Stimulated activated CD8-positive, alpha-beta memory T cell treated with anti-CD3 and anti-CD28 coated beads, Interleukin-15, amount 100 ng/mL, for 1 hour (primary cell): ENCODE measurements at places on chromosomes 1 and 21.

DNA sequence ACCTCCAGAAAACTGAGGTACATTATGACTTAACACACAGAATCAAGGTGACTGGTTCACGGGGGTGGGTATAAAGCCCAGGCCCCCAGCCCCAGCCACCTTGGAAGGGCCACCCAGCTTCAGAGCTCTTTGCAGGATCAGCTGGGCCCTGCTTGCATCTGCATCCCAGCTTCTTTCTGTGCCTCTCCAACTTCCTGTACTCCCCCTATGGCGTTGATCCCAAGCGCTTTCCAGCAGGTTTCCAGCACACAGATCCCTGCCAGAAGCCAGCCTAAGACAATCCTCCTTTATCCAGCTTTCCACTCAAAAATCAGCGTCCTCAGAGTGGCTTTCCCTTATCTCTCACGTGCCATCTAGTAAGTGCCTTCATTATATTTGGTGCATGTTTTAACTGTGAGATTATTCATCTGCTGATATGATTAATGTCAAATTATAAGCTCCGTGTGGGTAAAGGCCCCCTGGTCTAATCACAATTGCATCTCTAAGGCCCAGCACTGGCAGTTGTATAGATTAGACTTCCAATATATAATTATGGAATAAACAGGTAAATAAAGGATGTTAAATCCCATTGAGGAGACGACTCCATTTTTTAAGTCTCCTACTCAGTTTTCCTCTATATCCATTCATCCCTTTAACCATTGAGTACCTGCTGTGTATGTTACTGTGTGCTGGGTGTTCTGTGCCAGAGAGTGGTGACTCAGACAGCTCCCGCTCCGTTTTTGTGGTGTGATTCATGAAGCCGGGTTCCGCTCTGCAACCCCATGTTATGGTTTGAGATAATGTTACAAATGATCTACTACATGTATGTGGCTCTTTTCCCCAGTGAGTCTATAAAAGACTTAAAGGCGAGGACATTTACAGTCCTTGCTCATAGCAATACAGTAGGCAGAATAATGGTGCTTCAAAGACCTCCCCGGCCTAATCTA lies 387.6 kb downstream of the PCP4 start:
- no peak for DNase-seq

- DNase-seq: no peak
Measured at GRCh38 chr1:1938613-1939295, 19.7 kb upstream of the TMEM52 start.

DNA sequence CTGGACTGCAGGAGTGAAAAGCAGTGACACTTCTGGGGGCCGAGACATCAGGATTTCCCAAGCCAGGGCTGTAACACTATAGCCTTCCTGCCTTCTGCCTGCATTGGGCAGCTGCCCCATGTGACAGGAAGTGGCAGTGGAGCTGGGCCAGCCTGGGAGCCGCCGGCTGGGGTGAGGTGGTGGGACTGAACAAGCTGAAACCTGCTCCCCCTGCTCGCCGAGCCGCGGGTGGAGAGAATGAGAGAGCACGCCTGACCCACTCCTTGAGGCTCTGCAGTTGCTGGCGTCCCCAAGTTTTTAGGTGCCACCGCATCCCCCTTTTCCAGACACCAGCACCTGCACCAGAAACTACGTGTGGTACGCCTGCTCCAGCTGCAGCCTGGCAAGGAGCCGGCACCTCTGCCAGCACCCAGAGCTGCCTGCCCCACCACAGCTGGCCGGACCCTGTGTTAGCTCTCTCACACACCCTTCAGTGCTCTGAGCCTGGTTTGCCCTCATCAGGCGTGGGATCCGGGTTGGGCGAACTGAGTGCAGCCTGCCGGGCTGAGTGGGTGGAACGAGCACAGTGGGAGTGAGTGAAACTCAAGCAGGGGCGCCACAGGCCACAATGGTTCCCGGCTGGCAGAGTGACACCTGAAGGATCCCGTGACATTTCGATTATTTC lies 119.4 kb downstream of the AKT3 start:
- no peak for DNase-seq

- DNase-seq: no peak
Measured at GRCh38 chr1:57898531-57898930, 474.7 kb upstream of the DAB1 start.

DNA sequence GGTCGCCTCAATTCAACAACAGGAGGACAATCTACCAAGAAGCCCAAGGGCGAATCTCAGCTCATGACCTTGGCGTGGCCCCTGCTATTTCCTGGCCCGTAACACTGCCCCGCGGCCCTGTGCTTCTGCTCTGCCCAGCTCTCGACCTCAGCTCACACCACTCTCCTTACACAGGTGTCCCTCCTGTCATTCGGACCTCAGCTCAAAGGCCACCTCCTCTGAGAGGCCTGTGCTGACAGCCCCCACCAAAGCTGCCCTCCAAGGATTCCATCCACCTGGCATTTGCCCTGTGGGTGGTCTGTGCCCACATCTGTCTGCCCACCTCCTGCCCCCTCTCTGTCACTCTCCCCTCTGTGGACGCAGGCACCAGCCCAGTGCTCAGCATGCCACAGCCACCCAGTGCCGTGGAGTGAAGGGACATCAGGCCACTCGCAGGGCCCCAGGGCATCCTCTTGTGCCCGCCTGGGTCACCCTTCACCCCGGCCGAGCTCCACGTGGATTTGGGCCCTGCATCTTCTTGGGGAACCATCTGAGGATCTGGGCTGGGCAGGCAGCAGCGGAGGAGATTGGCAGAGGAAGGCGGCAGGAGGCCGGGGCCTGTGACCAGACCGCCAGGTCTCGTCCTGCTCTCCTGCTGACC lies 70.3 kb downstream of the DHRS3 start:
- no peak for DNase-seq

DNA sequence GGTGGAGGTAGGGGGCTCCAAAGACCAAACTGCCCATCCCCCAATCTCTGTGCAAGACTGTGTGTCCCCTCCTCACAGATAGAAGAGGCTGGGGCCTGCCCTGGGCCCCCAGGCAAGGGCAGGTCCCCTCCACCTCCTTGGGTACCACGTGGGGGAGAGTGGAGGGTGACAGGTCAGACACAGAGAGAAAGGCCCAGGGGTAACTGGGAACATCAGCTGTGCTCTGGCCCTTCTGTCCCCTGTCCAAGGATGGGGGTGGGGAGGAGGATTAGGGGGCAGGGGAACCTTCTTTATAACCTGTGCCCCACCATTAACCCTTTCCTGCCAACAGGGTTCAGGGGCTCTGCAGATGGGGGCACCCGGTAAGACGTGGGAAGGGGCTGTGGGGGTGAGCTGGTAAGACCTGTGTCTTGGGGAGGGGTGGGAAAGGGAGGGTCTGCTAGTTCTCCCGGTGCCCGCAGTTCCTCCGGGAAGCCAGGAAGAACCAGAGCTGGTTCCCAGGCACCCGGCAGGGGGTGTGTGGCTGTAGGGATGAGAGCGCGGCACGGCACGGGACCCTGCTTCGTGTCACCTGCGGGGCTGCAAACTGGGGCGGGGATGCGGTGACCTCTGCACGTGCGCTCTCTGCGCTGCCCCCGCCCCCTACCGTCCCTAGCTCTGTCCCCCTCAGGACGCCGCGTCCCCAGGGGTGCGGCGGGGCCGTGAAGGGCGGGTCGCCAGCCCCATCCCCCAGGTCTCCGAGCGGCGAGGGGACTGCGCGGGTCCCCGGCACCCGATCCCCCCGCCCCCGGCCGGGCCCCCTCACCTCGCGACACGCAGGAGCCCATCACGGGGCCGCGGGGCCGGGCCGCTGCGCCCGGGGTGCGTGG lies 601 bp downstream of the FAM131C start:
- DNase-seq: no peak

DNA sequence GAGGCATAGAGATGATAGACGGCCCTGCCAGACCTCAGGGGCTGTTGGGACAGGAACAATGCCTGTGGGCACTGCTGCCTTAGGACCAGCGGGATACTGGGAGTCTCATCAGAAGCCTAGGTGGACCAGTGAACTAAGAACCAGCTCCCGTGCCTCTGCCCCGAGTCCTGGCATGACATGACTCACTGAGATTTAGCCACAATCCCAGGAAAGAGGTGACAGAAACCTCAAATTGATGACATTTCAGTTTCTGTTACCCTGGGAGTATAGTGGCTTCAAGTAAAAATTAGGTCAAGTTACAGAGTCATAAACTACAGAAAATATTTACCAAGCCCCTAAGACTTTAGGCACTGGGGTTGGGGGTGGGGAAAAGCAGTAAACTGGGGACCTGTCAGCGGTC lies 74.6 kb upstream of the GADD45A start:
- no peak for DNase-seq

GRCh38 chr1:236980673-236981072 lies 23.6 kb downstream of the MT1HL1 start:
- no peak for DNase-seq

DNA sequence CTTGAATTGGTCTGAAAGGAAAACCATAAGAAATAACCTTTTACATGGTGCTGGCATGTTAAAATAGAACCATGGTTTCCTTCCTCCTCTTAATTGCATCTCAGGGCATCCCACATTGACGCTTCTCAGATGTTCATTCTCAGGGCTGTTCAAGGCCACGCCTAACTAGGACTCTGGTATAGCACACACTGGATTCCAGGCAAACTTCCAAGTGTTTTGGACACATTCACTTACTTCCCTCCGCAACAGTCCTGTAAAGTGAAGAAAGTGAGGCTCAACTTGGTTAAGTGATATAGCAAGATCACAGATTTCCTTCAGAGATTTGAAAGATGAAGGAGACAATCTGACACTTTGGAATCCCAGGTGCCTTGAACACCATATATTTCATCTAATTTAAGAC lies 244.8 kb downstream of the DUSP10 start:
- DNase-seq: no peak

DNA sequence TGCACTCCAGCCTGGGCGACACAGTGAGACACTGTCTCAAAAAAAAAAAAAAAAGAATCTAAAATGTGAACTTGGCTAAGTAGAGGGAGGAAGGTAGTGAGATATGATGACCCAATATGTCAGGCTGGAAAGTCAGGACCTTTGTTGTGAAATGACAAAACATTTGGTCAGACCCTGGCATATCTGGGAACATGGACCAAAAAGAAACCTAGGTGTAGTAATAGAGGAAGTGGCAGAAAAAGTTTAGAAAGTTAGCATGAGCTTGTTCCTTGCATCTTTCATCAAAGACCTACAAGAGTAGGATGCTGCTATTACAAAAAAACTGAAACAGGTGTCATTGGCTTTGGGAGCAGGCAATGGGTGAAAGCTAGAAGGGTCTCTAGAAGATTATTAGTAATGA lies 7.3 kb upstream of the S100A3 start:
- DNase-seq: no peak

- no peak for DNase-seq
Measured at GRCh38 chr1:226424221-226425003, 16.5 kb upstream of the PARP1 start.

- no peak for DNase-seq
Measured at GRCh38 chr1:44733365-44733764, 2.4 kb upstream of the RNU5D-1 start.

- no peak for DNase-seq
Measured at GRCh38 chr1:205102404-205102803, 18.1 kb upstream of the TMEM81 start.

- no peak for DNase-seq
Measured at GRCh38 chr1:237938553-237938952, 47.8 kb upstream of the ZP4 start.

- no peak for DNase-seq
Measured at GRCh38 chr1:166235728-166236127, 68.9 kb upstream of the FAM78B start.

- DNase-seq: no peak
Measured at GRCh38 chr1:156884560-156885184, 8.8 kb upstream of the PEAR1 start.

DNA sequence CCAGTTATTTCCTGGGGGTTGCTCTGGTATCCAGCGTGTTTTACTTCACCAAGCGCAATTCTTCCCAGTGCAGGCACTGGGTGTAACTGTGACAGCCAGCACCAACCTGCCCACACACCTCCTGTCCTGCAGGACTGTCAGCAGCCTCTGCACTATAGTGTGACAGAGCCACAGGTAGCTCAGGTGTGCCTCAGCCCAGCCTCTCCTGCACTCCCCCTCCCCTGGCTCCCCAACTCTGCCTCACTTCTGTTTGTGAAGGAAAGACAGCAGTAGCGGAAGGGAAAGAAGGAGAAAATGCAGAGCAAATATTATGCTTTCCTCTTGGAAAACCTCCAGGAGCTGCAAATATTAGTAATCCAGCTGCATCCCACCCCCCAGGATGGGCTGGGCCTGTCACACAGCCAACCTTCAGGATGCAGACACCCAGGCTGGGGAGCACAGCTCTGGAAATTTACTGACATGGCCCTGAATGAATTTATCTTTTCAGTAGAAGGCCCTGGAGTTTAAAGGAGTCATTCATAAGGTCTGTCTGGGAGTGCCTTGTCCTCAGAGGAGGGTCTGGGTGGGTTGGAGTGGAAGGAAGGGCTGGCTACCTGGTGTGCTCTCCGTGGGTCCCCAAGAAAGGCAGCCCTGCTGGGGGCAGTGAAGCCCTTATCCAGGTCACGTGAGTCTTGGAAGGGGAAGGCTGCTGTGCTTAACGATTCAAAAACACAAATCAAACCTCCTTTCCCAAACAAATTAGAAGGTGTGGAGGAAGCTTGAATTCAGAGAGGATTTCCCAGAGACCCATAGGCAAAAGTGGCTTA lies 20.9 kb downstream of the CAPN2 start:
- no peak for DNase-seq

GRCh38 chr1:53411541-53412152 lies 47.6 kb upstream of the DMRTB1 start:
- DNase-seq: no peak

- DNase-seq: no peak
Measured at GRCh38 chr1:53376742-53377437, 49.0 kb upstream of the LRP8 start.

- DNase-seq: no peak
Measured at GRCh38 chr21:27953340-27954045, 986.6 kb upstream of the ADAMTS5 start.
